GM12892 (cell line): ENCODE measurements at places on chromosomes 11 and 22.

DNA sequence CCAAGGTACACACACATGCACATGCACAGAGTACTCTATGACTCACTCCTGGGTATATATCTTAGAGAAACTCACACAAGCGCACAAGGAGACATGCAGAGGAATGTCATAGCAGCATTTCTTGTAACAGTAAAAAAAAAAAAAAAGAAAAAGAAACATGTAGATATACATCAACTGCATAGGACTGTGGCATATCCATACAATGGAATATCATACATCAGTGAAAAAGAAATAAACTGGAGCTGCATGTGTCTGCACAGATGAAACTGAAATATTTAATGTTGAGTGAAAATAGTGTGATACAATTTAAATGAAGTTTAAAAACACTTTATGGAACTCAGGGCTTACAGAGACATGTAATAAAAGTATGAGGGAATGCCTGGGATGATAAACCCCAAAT is 46.4 kb downstream of the SYT13 start:
- no peak for DNase-seq

DNA sequence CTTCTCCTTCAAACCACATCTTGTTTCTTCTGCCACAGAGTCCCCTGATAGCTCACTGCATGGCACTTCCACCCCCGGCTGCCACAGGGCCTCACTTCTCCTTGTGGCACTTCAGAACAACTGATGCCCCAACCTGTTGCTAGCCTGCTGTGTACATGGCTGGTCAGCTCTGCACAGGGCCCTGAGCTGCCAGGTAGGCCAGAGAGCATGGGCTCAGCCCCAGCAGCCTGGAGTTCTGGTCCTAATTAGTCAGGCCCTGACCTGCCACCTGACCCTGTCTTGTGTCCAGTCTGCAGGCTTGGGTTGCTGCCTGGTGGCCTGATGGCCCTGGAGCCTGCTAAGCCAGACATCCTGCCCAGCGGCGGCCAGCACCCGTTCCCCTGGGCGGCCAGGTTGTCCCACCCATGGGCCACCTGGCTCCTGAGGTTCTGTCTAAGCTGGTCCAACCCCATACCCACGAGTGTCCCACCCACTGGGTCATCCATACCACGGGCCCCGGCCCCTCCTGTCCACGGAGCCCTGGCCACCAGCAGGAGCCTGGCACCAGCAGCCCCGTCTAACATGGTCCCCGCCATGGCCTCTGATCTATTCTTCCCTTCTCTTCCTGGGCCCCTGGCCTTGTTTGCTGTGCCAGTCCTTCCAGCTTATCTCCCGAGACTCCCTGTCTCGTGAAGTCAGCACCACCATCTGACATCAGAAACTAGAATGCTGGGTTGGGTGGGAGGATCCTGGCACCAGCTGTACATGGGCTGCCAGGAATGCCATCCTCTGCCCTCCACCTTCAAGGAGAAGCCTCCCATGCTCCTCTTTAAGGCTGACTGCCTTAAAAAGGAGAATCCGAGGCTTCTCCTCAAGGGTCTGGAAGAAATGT is 3.1 kb upstream of the CERK start:
- DNase-seq = no peak

- DNase-seq = peak; percentile 5
These were observed 71.7 kb downstream of the RAB38 start for GRCh38 chr11:88103337-88104206.

- DNase-seq = no peak
These were observed 47.1 kb downstream of the INSC start for GRCh38 chr11:15161790-15162189.

DNA sequence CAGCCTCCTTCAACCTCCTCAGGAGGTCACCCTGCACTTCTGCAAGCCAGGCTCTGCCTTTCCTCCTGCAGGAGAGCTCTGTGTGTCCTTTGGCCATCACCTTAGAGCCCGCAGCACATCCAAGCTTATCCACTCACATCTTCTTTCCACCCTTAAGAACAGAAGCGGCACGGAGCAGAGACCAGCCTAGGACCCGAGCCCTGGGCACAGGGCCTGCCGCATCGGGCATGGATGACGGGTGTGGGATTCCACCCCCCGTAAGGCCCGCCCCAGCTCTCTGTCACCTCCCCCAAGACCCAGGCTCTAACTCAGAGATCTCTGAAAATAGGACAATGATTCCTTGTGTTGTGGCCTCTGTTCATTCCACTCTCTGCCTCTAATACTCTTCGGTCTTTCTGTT is 42.1 kb upstream of the PHF21B start:
- DNase-seq = no peak

- no peak for DNase-seq
These were observed 70.5 kb downstream of the RPUSD4 start for GRCh38 chr11:126140926-126141280.

GRCh38 chr11:116927163-116927974 is 89.9 kb upstream of the APOA1 start:
- no peak for DNase-seq

- DNase-seq = no peak
These were observed 14.0 kb upstream of the GDPD5 start for GRCh38 chr11:75539459-75540334.

DNA sequence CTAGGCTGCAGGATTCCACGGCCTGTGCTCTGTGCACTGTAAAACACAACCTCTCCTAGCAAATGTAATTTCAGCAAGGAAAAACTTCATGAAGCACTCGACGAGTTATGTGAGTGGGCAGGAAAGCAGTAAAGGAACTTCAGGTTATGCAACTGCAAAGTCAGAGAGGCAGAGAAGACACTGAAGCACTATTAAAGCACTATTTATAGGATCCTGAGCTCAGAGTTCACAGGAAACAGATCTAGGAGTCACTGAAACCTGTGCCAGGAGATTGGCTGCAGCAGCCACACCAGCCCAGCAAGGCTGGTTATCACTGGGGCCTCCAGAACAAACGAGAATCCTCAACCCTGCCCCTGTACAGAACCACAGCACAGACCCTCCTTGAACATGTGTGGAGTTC is 2.5 kb downstream of the SMIM35 start:
- no peak for DNase-seq

DNA sequence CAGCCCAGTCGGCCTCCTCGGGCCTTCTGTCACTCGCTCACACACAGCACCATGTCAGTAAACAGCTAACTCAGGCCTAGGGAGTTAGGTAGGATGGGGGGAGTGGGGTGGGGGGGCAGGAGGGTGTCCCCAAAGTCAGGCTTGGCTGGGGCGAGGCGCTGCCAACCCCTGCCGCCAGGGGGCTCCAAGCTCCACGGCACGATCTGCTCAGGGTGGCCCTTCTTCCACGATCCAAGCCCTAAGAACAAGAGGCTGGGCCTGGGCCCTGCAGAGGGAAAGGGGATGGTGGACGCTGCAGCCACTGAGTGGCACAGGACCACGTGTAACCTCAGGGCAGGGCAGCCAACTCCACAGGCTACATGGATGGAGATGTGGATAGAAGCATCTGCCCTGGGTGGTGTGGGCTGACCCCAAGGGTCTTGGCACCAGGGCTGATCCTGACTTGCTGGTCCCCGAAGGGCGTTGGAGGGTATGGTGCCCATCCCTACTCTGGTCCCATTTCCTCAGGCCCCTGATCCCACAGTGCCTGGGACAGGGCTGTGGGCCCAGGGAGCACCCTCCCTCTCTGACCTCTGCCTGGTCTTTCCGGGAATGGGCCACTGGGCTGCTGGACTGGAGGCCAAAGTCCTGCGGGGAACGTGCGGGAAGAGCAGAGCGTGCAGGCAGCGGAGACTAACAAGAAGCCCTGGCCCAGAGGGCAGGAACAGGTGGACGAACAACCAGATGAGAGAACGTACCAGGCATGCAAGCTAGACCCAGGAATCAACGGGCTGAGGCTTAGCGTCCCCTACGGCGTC is 29.1 kb upstream of the TXNRD2 start:
- DNase-seq = peak; percentile 96

DNA sequence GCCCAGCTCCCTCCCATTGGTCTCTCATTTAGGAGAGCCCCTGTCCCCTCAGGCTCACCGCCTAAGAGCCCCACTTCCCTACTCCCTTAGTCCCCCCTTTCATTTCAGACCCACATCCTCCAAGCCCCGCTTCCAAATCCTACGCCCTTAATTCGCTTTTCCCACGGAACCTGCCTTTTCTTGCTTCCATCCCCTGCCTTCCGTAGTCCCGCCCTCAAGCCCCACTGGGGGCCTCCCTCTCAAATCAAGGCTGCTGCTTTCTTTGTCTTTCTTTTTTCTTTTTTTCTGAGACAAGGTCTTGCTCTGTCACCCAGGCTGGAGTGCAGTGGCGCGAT is 396 bp downstream of the CCDC157 start:
- DNase-seq = no peak

DNA sequence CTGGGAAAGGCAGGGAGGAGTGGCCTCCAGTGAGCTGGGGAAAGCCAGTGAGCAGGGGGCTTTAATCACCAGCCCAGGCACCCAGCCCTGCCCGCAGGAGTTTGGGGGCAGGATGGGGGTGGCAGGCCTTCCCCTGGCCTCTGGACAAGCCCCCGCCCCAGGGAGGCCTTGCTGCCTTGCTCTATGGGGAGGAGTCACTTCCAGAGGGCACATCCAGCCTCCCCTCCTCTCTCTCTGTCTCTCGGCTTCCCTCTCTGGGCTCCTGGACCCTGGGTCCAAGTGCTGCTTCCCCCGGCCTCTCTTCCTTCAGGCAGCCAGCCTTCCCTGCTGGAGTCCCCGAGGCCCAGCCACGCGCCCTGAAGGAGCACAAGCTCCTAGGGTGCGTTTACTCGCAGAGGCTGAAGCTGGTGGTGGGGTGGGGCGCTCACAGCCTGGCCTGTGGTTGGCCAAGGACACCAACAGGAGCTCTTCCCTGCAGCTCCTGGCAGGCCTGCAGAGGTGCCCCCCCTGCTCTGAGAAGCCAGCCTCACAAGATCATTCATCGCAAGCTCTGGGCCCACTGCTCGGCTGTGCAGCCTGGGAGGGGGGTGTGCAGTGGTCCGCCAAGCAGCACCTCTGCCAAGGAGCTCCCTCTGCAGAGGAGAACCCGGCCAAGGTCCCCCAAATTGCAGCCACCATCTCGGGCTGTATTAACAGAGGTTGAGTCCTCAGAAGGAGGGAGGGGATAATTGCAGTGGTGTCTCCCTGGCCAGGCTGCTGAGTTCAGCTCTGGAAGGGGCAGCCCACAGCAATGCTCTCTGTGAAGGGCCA is 25.4 kb downstream of the OSBPL5 start:
- DNase-seq = no peak
